ENCODE measurements at places on chromosomes 11 and 22. TPM values are rescaled to one million over a fixed set of nuclear protein-coding genes. Genes with fewer than 3 reads are reported as not detected.

The GGT5 gene
- 2.6 TPM for total RNA-seq

The CHRM4 gene
- not detected for total RNA-seq

- DNase-seq, result no peak
Measured at GRCh38 chr22:40310768-40311120, 35.6 kb upstream of the ADSL start.

- peak; percentile 66 for DNase-seq
Measured at GRCh38 chr22:30159561-30160353, 79.5 kb downstream of the HORMAD2 start.

The PLEKHA7 gene
- 19.9 TPM for total RNA-seq

All from skin of body (tissue), 3 donors.